ENCODE measurements at places on chromosomes 6 and 20.

GRCh38 chr6:40671694-40672050 lies 84.5 kb upstream of the LRFN2 start:
- no peak for DNase-seq

DNA sequence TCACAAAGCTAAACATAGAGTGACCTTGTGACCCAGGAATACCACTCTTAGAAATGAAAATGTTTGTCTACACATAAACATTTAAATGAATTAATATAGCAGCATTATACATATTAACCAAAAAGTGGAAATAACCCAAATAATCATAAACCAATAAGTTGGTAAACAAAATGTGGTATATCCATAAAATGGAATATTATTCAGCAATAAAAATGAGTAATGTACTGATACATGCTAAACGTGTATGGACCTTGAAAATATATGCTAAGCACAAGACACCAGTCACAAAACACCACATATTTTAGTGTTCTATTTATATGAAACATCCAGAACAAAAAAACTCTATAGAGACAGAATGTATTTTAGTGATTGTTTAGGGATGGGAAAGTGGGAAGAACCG lies 68.9 kb upstream of the FUT9 start:
- DNase-seq, result no peak

DNA sequence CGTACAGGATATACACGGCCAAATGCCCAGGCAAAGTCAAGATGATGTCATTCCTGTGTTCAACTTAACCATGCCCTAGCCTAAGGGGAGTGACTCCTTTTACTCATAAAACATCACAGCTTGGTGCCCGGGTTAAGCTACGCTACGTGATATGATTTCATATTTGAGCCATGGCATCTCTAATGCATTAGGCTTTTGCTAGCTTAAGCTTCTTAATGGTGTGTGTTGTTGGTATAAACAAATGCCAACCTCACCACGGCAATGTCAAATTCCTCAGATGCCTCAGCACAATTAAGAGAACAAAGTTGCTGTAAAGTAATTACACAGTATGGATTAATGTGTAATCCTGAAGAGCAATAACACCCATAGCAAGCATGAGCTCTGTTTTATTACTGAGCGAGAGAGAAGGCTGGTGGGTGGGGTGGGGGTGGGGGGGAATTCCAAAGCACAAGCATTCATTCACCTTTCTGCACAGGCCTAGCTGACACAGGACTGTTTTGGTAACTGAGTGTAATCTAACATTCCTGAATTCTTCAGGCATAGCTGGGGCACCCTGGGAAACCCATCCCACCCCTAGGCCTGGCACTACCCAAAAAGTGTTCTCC lies 44.7 kb upstream of the CNKSR3 start:
- DNase-seq, result no peak

DNA sequence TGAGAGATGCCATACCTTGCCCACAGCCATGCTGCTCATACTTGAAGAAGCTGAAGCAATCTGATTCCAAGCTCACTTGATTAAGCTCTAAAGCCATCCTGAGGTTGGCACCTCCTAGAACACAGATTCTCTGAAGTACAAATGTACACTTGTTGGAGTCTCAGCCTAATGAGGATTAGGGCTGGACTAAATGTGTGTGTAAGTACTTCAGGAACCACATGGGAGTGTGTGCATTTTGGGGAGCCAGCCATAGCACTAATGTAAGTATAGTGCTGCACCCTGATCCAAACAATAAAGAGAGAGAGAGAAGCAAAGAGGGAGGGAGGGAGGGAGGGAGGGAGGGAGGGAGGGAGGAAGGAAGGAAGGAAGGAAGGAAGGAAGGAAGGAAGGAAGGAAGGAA lies 458.6 kb downstream of the MAFB start:
- DNase-seq, result no peak

DNA sequence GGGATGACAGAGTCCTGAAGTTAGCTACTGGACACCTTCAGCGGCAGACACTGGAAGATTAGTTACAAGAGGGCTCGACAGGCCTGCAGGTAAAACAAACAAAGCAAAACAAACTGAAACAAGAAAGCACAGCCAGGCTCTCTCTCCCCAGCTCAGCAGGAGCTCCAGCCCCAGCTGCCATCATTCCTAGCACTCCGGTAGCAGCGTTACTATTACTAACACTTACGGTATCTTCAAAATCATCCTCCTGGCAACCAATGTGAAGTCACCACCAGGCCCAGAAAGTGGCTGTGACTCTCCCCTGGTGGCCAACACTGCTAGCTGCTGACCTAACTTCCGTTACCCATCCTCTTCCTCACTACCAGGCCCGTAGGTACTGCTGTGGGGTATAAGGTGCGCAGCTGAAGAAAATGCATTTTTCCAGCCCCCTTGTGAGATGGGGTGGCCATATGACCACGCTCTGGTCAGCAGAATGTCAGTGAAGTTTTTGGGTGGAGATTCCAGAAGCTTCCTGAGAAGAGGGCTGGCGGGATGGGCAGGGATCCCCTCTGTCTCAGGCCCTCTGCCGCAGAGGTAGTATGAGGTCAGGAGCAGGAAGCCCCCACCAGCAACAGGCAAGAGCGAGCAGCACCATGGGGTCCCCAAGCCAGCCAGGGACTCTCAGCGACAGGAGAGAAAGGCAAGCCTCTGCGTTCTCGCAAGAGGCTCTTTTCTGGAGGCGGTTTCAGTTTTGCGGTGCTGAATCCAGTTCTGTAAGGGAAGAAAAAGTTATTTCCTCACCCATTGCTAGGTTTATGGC lies 37.4 kb upstream of the TBXT start:
- DNase-seq, result no peak

DNA sequence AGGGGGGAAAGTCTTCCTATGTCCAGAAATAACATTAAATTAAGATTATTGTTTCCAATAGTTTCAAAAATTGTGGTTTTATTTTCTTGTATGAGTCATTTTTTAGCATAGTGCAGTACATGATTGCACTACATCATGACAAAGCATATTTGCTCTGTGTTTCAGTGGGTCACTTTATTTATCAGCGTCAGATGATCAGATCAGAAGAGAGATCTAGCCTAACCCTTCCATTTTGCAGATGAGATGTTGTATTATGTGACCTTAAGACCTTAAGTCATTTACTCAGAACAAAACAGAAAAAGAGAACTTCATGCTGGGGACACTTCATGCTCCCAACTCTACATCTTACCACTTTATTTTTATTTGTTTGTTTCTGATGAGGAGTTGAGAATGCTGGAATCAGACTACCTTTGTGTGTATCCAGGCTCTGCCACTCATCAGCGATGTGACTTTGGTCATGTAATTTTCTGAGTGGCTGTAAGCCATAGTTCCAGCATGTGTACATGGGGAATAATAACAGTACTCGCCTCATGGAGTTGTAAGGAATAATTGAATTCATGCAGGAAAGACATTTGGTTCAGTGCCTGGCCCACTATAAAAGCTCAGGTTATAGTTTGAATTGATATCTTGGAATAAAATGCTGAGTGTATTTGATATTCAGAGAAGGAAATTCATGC lies 13.5 kb downstream of the EYA4 start:
- DNase-seq, result no peak

DNA sequence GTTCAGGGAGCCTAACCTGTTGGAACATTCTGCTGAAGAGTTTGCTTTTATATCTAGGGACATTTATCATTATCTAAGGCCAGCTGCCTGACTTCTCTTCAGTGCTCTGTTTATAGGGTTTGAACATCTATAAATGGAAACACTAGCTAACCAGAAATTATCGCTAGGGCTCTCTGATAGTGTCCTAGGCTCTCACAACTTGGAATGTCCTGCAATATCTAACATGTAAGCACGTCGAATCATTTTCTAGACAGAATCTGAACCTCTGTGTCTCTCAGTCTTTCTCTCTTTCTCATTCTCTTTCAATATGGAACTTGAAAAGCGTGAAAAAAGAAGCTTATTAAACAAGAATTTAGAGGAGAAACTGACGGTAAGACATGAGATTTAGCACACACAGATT lies 92.5 kb upstream of the MLIP start:
- no peak for DNase-seq

DNA sequence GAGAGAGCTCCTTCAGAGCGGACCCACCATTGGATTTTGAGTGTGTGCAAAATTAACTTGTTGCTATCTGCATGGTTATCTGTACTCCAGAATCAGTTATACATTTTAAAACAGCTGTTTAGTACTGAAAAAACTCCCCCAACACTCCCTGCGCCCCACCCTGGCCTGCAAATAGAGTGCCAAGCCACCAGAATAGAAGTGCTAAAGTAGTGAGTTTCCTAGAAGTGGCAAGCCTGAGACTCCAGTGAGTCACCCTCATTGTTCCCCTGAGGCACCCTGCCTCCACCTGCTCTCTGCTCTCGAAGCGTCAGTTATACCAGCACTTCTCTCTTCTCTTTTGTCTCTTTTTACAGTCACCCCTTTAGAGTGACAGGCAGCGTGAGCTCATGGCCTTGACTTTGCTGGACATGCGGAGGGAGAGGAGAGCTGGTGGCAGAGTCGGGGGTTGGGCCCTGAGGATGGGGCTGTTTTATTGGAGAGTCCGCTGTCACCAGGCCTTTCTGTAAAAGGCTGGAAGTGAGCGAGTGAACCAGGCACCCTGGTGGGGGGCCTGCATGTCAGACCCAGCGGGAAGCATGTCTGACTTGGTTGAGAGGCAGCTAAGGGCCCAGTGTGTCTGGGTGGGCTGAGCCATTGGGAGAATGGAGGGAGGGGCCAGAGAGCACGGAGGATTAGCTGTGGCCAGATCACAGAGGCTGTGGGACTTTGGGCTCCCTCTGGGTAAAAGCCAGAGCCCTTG lies 10.4 kb downstream of the IGF2R start:
- DNase-seq, result peak; percentile 46

All from stimulated activated CD8-positive, alpha-beta memory T cell treated with anti-CD3 and anti-CD28 coated beads, Interleukin-4, amount 100 ng/mL, for 1 hour (primary cell).